NCI-H510A (cell line): ENCODE measurements at places on chromosomes 11 and 22.
A peak's percentile ranks its signal among the peaks of the same experiment; 100 is the strongest.

DNA sequence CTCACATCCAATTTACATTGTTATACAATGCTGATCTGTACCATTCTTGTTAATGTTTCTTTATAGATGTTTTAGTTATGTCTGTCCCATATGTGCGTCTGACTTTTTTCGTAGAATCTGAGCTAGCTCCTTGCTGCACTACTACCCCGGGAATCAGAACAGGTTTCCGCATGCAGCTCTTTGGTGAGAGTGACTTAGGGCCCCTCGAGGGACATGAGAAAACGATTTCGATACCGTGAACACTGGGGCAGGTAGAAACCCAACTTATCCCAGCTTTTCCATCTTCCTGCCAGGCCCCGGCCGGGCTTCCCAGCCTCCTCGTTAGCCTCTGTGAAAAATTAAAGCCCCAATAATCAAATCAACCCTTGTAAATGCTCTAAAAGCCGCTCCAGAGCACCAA, 23.4 kb upstream of the PKNOX2 start:
- no peak for DNase-seq

DNA sequence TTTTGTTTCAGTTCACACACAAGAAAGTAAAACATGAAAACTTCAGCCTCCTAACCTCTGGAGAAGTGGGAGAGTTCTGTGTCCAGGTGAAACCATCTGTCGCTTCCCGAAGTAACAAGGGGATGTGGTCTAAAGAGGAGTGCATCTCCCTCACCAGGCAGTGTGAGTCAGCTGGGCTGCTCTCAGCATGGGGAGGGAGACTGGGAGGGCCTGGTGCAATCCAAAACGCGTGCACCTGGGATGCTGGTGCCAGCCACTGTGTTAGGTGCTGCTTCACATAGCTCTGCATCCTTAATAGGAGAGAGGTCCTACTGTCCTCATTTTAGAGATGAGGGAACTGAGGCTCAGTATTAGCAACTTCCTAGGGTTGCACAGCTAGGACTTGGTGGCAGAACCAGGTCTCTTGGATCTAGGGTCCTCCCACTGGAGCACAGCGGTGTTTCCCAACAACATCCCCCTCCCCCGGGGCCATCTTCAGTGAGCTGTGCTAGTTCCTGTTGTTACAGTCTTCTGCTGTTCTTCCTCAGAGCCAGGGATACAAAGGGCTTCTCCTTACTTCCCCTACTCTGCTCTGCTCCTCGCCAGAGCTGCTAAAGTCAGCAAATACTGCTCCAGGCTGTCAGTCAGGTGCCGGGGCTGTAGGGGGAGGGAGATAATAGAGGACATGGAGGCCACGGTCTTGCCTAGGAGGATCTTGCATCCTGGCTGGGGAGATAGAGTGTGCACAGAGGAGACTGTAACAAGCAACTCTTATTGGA, 8.0 kb downstream of the IL10RA start:
- no peak for DNase-seq

- DNase-seq, result no peak
These were observed 92.3 kb upstream of the ZC3H12C start for GRCh38 chr11:110000850-110001249.

GRCh38 chr11:10918275-10918674, 60.4 kb upstream of the ZBED5 start:
- no peak for DNase-seq

DNA sequence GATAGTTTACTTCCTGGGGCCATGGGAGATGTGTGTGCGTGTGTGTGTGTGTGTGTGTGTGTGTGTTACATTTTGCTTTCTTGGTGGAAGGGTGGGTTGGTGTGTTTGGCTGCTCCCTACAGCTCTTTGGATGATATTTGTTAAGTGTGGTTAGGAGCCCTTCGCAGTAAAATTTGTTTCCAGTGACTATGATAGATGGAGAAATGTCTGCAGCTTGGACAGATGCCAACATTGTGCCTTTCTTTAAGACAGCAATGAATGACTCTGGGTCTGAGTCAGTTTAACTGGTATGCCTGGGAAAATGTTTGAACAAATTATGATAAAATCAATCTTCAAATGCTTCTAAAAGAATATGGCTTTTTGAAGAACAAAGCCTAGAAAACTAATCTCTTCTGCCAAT, 102.7 kb upstream of the TRPC6 start:
- DNase-seq, result no peak

- no peak for DNase-seq
These were observed 7.7 kb downstream of the THYN1 start for GRCh38 chr11:134245434-134245833.

GRCh38 chr11:13301522-13301921, 23.9 kb downstream of the BMAL1 start:
- no peak for DNase-seq

GRCh38 chr11:97140885-97141494, 751.2 kb downstream of the JRKL start:
- no peak for DNase-seq

DNA sequence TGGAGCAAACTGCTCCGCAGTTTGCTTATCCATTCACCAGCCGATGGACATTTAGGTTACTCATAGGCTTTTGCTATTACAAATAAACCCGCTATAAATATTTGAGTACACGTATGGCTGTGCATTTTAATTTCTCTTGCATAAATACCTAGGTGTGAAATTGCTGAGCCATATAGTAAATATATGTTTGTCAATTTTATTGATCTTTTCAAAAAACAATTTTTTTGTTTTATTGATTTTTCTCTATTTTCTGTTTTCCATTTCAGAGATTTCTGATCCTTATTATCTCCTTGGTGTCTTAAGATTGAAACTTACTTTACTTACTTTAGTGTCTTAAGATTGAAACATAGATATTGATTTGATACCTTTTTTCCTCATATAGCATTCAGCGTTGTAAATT, 4.5 kb downstream of the ZNF74 start:
- DNase-seq, result no peak

- no peak for DNase-seq
These were observed 154.2 kb downstream of the MPPED1 start for GRCh38 chr22:43566021-43566420.

GRCh38 chr11:101045415-101045814, 84.2 kb downstream of the PGR start:
- no peak for DNase-seq

- DNase-seq, result no peak
These were observed 59.8 kb downstream of the APOL5 start for GRCh38 chr22:35777335-35777975.

GRCh38 chr11:66950112-66950535, 8.1 kb downstream of the PC start:
- DNase-seq, result peak; percentile 33

GRCh38 chr11:134573857-134574256, 161.8 kb upstream of the B3GAT1 start:
- no peak for DNase-seq

DNA sequence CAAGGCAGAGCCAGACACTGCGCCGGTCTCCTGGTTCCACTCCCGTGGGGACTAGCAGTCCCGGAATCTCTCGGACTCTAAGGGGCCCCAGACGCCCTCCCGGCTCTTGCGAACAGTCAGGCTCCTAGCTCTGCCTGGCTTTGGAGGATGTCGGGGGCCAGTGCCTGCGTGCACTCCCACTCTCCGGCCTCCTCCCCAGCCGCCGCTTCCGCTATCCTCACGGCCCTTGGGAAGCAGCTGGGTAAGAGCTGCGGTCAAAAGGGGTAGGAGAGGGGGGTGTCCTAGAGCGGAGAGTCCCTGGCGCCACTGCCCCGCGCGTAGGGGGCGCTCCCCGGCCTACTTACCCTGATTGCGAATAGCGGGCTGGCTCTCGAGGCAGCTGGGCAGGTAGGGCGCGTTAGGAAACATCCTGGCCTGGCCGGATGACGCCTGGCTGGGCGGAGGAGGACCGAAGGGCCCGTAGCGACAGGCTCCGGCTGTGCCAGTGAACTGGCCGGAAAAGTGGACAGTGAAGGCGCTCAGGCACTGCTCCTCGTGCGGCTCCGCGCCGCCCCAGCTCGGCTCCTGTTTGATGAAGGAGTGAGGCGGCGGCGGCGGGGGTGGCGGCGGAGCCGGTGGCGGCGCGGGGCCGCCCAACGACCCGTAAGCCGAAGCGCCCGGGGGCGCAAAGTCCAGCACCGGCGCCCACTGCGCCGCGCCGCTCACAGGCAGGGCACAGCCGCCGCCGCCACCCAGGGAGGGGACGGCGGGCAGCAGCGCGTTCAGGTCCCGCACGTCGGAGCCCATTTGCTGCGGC, 785 bp downstream of the WT1 start:
- DNase-seq, result no peak

DNA sequence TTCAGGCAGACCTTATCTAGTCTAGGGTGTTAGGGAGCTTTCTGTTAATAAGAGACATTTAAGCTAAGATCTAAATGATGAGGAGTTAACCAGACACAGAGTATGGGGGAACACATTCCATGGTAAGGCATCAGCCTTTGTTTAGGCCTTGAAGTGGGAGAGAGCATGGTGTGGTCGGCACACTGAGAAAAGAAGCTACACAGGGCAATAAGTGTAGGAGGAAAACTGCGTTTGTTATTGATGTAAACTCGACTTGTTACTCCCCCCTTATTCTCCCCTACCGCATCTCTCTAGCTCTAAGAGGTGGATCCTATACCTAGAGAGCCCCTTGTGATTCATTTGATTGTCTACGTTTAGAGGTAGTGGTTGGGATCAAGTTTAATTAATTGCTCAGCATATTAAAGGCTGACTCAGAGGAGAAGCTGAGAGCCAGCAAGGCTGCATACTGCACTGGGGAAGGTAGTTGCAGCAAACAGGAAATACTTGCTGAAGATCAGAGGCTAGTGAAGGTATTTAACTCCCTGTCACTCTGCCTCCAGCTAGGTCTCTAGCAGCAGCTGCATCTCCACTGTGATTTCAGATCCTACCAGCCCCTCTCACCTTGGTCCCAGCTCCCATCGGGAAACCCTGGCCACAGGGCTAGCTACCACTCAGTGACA, 86.8 kb upstream of the TEAD1 start:
- no peak for DNase-seq

DNA sequence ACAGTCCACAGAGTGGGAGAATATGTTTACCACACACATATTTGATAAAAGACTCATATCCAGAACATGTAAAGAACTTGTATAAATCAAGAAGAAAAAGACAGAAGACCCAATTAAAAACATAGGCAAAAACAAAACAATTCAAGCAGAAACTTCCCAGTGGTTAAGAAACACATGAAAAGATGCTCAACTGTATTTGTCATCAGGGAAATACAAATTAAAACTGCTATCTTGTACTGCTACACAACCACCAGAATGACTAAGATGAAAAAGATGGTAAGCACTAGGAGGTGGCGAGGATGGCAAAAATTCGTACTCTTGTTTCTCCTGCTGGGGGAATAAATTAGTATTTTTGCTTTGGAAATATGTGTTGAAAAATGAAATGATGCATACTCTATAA, 192.3 kb upstream of the C11orf87 start:
- no peak for DNase-seq

DNA sequence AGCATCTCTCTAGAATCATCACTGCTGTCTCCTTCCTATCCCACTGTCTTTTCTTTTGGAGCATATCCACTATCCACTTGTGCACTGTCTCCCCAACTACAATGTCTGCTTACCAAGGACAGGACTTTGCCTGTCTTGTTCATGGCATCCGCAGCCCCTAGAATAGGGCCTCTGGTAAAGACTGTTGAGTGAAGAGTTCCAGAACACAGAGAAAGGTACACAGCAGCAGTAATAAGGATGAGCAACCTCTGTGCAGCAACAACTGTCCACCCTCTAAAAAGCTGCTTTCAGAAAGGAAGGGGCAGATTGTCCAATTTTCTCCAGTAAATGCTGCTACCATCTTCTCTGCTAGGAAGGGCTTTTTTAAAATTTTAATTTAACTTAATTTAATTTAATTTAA, 25.5 kb upstream of the BIRC3 start:
- no peak for DNase-seq

- no peak for DNase-seq
These were observed 117.8 kb downstream of the FAM76B start for GRCh38 chr11:95671768-95672167.

DNA sequence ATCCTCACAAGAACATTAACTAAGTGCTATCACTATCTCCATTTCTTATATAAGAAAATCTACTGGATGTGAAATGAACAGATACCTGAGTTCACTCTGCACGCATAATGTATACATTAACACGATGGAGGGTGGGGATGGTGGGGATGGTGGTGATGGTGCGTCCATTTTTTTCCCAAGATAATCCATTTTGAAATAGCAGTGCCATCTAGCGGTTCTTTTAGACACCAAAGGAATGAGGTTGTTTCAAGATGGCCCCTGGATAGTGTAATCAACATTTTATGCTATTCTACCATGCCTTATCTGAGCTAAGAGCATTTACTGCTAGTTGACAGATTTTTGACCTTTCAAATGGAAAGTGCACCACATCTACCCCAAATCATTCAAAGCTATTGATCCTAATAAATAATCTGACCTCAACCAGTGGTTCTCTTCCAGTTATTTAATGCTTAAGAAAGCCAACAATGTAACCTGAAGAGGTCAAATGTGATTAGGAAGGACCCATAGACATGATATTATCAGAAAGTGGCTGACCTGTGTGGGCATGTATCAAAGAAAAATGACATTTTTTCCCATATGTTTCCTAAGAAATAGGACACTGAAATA, 714.7 kb upstream of the TENM4 start:
- DNase-seq, result peak; percentile 2

GRCh38 chr22:27670701-27671412, 130.7 kb downstream of the MN1 start:
- DNase-seq, result no peak

DNA sequence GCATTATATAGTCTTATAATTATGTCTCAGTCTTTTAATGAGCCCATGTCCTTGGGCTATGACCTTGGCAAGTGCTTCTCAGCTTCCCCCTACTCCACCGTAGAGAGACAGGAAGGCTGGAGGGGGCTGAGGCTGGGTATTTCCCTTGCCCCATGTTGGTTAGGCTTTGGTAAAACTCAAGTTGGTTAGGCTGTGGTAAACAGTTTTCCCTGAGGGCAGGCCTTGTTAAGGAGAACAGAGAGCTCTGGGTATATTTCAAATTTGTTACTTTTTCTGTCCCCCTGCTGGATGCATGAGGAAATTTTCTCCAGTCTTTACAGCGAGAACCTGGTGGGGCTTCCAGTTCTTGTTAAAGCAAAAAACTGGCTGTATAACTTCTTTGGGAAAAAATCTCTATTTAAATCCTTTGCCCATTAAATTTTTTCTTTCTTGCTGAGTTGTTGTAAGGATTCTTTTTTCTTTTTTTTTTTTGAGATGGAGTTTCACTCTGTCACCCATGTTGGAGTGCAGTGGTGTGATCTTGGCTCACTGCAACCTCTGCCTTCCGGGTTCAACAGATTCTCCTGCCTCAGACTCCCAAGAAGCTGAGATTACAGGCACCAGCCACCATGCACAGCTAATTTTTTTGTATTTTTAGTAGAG, 12.2 kb upstream of the DCHS1 start:
- DNase-seq, result no peak

DNA sequence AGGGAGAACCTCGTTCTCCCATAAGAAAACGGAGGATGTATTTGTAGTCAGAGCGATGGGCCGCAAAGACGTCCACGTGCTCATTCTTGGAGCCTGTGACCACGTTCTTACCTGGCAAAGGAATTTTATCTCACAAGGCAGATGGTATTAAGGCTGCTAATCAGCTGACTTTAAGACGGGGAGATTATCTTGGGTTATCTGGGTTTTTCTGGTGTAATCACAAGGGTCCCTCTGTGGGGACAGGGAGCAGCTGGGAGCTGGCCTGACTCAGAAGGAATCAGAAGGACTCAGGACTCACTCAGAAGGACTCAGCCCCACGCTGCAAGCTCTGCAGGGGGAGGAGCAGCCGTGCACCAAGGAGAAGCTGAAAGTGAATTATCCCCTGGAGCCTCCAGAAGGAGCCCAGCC, 7.5 kb upstream of the SIGIRR start:
- DNase-seq, result no peak

GRCh38 chr11:83721263-83721662, 435.1 kb upstream of the CCDC90B start:
- no peak for DNase-seq

- DNase-seq, result no peak
These were observed 299.0 kb downstream of the NTM start for GRCh38 chr11:131669401-131669780.
